ENCODE measurements at places on chromosomes 16 and 17. TPM values are rescaled to one million over a fixed set of nuclear protein-coding genes. Genes with fewer than 3 reads are reported as not detected.

GRCh38 chr17:34424814-34425491 lies 61.9 kb upstream of the CCL1 start:
- ATAC-seq, result no peak

- no peak for ATAC-seq
Observed at GRCh38 chr16:24966634-24967033, 48.5 kb downstream of the ARHGAP17 start.

- no peak for ATAC-seq
Observed at GRCh38 chr16:397135-397661, at the start of gene NME4. NME4 (plus strand) TSS chr16:397199; CDS start chr16:397223, 24 bp downstream.

COX6A2 gene
- not detected for total RNA-seq

ZNF764 gene
- total RNA-seq, result 8.2 TPM

- ATAC-seq, result no peak
Observed at GRCh38 chr16:10169904-10170410, 12.3 kb downstream of the GRIN2A start.

RPTOR gene
- 35.5 TPM for total RNA-seq

- no peak for ATAC-seq
Observed at GRCh38 chr16:55678161-55678821, 22.5 kb downstream of the SLC6A2 start.

KRTAP1-1 gene
- not detected for total RNA-seq

IL17C gene
- total RNA-seq, result not detected

DNA sequence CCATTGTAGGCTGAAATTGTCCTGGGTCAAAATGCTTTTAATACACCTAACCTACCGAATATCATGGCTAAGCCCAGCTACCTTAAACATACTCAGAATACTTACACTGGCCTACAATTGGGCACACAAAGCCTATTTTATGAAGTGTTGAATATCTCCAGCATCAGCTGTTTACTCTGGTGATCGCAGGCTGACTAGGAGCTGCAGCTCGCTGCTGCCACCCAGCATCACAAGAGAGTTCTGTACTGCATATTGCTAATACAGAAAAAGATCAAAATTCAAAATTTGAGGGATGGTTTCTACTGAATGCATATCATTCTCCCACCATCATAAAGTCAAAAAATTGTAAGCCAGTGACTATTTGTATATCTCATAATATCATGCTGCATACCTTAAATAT lies 55.3 kb downstream of the ULK2 start:
- ATAC-seq, result no peak

MEOX1 gene
- 11.8 TPM for total RNA-seq

Measured in gastroesophageal sphincter (tissue), 4 donors.